ENCODE measurements at places on chromosomes 1 and 21.
A peak's percentile ranks its signal among the peaks of the same experiment; 100 is the strongest.

GRCh38 chr1:67166196-67166595, at the start of gene IL23R:
Gene IL23R, plus strand, starts transcription at chr1:67166454. Its CDS starts 1,667 bp downstream, at chr1:67168121.
- peak; percentile 43 for DNase-seq

DNA sequence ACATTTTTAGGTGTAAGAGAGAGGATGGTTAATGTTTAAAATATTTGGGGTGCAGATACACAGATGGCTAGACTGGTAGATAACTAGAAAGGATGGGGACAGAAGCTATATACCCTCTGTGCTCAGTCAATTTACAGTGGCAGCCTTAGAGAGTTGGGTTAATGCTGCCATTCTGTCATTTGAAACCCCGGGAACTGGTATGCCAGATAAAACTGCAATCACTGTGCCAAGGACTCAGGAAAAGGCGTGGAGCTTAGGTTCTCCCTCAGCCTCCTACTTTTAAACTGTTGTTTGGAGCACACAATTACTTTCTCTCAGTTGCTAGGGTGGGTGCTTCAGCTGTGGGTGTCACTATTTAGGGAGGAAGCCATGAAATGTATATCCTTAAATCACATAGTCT, 90.0 kb upstream of the HNRNPU start:
- no peak for DNase-seq

GRCh38 chr1:218351391-218352074, 6.4 kb downstream of the TGFB2 start:
- peak; percentile 26 for DNase-seq

GRCh38 chr1:157302724-157303123, 164.5 kb upstream of the ETV3 start:
- no peak for DNase-seq

DNA sequence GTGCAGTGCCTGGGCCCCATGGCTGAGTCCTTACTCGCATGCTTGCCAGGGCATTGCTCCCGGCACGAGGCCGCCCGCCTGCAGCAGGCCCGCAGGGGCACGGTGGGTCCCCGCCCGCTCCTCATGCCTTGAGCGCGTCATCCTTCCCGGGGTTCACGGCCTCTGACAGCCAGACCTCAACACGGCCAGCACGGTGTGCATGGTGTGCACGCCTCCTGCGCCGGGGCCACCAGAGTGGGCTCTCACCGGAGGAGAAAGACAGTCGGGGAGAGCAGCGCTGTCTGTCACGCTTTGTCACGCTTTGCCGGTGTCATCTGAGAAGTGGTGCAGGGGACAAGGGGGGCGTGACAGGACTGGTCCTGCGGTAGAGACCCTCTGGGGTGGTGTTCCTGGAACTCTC, 11.9 kb upstream of the COL18A1 start:
- no peak for DNase-seq

DNA sequence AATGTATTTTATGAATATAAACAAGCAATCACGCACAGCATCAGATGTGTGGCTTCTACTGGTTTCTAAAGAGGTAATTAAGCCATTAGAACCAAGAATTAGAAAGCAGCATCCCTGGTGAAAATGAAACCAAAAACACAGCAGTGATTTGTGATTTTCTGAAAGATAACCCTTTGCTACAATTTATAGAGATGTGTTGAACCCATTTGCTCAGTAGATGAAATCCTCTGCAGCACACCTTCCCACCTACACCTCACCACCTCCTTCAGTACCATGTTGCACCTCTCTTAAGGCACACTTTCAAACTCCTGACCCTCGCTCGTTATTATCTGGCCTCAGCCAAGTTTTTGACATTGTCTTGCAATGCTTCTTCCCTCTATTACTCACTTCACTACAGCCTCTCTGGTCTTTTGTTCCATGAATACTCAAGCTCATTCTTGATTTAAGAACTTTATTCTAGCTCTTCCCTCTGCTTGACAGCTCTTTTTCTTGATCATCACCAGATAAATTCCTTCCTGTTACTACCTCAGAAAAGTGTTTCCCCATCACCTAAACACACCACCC, 38.6 kb downstream of the NSL1 start:
- DNase-seq = no peak

GRCh38 chr1:36665478-36666080, 182.9 kb upstream of the CSF3R start:
- DNase-seq = no peak

DNA sequence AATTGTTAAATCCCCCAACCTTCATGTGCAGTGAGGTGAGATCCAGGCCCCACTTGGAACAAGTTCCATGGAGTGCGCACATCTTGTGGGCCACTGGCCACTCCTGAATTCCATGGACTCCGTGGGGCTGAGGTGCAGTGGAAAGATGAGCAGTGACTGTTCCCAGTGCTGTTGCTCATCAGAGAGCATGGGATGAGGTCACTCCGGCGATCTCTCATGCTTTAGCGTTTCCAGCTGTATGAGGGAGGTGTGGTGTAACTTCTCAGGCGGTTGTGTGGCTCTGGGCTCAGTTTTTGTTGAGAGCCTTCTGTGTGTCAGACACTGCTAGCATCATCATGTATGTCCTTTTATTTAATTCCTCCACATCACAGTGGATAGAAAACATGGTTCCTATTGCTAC, 96.2 kb downstream of the GALNT2 start:
- DNase-seq = no peak

DNA sequence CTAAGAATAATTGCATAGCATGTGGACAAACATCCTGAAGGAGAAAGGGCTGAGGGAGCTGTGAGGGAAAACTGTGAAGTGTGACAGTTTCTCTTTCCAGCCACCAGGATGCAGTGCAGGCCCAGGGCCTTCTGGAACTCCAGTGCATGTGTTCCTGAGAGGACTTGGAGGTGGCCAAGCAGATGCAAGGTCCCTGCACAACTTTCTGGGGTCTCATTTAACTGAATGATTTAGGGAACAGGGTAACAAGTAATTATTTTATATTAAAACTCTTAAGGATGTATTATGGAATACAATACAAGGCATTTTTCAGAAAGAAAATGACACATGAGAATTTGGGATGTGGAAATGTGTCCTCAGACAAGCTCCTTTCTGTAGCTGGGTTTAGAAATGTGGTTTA, 61.2 kb upstream of the MCOLN3 start:
- peak; percentile 46 for DNase-seq

- no peak for DNase-seq
Measured at GRCh38 chr1:6392809-6393399, 663 bp downstream of the ACOT7 start.

GRCh38 chr1:83998498-83999315, at the start of gene TTLL7:
Gene TTLL7, minus strand, starts transcription at chr1:83999132. Its CDS starts 46,921 bp downstream, at chr1:83952211.
- DNase-seq = peak; percentile 59

- no peak for DNase-seq
Measured at GRCh38 chr1:178867670-178868069, 3.2 kb downstream of the ANGPTL1 start.

- no peak for DNase-seq
Measured at GRCh38 chr1:1567152-1567875, 7.3 kb downstream of the SSU72 start.

- no peak for DNase-seq
Measured at GRCh38 chr1:68160021-68160420, 72.3 kb downstream of the WLS start.

GRCh38 chr1:2639203-2639602, 6.4 kb upstream of the MMEL1 start:
- no peak for DNase-seq

DNA sequence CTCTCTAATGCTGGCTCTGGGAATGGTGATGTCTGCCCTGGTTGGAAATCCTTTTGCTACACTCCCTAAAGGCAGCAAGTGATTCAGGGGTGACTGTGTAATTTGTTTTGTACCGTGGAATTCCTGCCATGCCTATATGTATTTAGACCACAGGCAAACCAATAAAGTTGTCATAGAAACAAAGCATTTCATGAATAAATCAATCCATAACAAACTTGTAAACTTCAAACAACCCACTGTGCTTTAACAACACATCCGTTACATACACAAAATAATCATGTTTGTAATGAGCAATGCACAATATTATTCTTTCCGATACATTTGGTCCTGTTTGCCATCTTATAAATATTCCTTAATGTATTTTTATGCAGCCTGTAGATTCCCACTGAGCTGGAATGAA, 330.3 kb upstream of the SNX7 start:
- DNase-seq = no peak

GRCh38 chr1:159798893-159799292, 3.3 kb upstream of the FCRL6 start:
- peak; percentile 47 for DNase-seq

DNA sequence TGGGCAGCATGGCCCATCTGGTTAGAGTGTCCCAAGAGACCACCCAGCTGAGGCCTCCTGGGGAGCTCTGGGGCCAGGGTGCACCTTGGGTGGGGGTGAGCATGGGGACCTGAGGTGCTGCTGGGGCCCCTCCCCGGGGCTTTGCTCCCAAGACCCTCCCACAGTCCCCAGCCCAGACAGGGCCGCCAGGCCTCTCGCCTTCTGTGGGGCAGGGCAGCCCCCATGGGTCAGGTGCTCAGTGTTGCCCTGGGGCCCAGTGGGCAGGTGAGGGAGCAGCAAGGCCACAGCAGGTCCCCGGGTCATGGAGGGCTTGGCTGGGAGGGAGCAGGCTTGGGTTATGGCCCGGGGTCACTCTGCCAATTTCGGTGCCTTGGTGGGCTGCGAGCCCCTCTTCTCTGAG, 24.5 kb upstream of the PEX10 start:
- no peak for DNase-seq

- no peak for DNase-seq
Measured at GRCh38 chr1:169644297-169644696, 14.4 kb upstream of the SELP start.

- DNase-seq = no peak
Measured at GRCh38 chr21:33063375-33063883, 6.5 kb upstream of the OLIG1 start.

GRCh38 chr1:31663622-31664452, 19.2 kb upstream of the PEF1 start:
- DNase-seq = peak; percentile 56

GRCh38 chr1:17885663-17886320, 130.7 kb downstream of the ACTL8 start:
- no peak for DNase-seq

GRCh38 chr21:25412100-25412499, 195.2 kb downstream of the MRPL39 start:
- no peak for DNase-seq

GRCh38 chr1:107804134-107804533, 160.8 kb downstream of the VAV3 start:
- no peak for DNase-seq

GRCh38 chr21:38280454-38280853, 23.7 kb downstream of the KCNJ15 start:
- no peak for DNase-seq

- DNase-seq = no peak
Measured at GRCh38 chr1:170354690-170355089, 177.3 kb upstream of the GORAB start.

- DNase-seq = no peak
Measured at GRCh38 chr1:218507355-218508002, 162.3 kb downstream of the TGFB2 start.

GRCh38 chr1:44174630-44175029, 33.2 kb upstream of the KLF18 start:
- no peak for DNase-seq

GRCh38 chr1:12208764-12209494, 20.9 kb upstream of the VPS13D start:
- DNase-seq = peak; percentile 86

All from CD4-positive, alpha-beta T cell treated with Interleukin-1 beta for 1 hour (primary cell).